ENCODE measurements at places on chromosomes 3 and 15.
A peak's percentile ranks its signal among the peaks of the same experiment; 100 is the strongest.

- DNase-seq, result no peak
Measured at GRCh38 chr15:31069360-31070000, 32.0 kb downstream of the TRPM1 start.

GRCh38 chr3:186152889-186153292 lies 44.0 kb upstream of the ETV5 start:
- DNase-seq, result no peak

GRCh38 chr3:130686833-130687232 lies 59.8 kb downstream of the PIK3R4 start:
- no peak for DNase-seq

GRCh38 chr3:39903253-39903652 lies 93.8 kb downstream of the MYRIP start:
- DNase-seq, result peak; percentile 6

GRCh38 chr15:97168704-97169475 lies 791.6 kb upstream of the ARRDC4 start:
- peak; percentile 32 for DNase-seq

- no peak for DNase-seq
Measured at GRCh38 chr3:52574056-52574965, 37.9 kb downstream of the UQCC5 start.

- no peak for DNase-seq
Measured at GRCh38 chr3:194485468-194485880, 1.3 kb downstream of the ATP13A3 start.

- no peak for DNase-seq
Measured at GRCh38 chr3:176041185-176041584, 1156.1 kb downstream of the TBL1XR1 start.

- no peak for DNase-seq
Measured at GRCh38 chr15:40545457-40545856, 19.4 kb downstream of the CCDC32 start.

DNA sequence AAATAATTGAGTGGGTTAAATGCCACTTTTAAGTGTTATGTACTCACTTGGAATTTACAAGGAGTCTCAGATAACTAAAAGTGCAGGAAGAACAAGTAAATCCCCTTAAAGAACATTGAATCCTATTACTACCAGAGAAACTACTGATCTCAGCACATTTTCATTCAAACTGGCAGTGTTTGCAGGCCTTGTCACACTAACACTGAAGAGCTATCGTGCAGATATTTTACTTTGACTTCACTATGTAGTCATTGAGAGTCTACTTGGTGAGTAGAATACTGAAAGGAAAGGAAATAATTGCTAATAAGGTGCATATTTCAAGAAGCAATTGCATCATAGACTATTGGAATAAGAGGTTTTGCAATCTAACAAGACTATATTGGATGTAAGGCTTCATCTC lies 721.4 kb upstream of the CBLB start:
- DNase-seq, result no peak

DNA sequence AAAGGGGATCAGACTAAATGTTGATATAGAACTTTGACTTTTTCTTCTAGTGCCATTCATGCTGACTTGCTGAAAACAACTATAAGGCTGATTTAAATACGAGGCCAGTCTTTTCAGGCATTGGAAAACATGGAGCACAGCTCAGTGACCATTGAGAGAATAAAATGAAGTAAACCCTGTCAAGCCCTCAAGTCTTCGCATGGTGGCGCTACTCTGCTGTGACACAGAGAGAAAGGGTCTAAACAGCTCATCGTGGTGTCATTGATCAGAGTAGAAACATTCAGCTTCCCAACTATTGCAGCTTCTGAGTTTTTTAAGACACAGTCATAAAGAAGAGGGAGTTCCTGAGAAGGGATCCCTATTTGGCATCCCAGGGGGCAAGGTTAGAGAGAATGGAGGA lies 716.2 kb downstream of the DIPK2A start:
- DNase-seq, result no peak

- no peak for DNase-seq
Measured at GRCh38 chr3:102002056-102002455, 152.7 kb downstream of the NFKBIZ start.

DNA sequence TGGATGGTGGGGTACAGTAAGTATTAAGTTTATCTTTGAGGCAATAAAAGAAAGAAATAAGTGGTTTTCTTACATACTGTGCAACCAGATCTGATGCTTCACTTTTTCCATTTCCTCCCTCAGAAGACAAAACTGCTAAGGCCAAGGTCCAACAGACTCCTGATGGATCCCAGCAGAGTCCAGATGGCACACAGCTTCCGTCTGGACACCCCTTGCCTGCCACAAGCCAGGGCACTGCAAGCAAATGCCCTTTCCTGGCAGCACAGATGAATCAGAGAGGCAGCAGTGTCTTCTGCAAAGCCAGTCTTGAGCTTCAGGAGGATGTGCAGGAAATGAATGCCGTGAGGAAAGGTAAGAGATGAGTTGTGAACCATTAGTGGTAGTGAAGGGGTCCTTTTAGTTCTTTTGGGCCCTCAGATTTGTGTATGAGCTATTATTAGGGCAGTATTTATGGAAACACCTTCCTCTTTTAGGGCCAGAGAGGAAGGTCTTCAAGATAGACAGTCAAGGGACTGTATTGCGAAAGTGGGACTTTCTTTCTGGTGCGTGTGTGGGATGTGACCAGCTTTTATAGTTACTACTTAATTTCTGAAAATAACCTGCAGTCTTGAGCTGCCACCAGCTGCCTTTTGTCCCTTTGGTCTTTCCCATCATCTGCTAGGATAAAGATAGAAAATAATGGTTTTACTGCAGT lies 4.6 kb downstream of the ALAS1 start:
- DNase-seq, result no peak

DNA sequence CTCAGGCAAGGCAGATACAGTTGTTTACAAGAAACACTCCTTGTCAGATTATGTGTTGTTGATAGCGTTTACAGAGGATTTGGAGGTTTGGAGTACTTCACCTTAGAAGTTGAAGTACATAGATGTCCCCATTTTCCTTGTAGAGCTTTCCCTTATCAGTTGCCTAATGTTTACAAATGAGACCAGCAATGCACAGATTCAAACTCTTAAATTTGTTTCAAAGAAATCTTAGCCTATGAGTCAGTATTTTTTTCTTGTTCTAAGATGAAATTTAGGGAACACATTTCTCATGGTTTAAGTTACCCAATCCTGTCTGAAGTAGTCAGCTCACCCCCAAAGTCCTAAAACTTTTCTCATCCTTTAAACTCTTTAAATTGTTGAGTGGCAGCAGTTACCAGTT lies 6.3 kb upstream of the EIF5A2 start:
- DNase-seq, result no peak

- no peak for DNase-seq
Measured at GRCh38 chr3:130971208-130971607, 55.4 kb downstream of the ASTE1 start.

DNA sequence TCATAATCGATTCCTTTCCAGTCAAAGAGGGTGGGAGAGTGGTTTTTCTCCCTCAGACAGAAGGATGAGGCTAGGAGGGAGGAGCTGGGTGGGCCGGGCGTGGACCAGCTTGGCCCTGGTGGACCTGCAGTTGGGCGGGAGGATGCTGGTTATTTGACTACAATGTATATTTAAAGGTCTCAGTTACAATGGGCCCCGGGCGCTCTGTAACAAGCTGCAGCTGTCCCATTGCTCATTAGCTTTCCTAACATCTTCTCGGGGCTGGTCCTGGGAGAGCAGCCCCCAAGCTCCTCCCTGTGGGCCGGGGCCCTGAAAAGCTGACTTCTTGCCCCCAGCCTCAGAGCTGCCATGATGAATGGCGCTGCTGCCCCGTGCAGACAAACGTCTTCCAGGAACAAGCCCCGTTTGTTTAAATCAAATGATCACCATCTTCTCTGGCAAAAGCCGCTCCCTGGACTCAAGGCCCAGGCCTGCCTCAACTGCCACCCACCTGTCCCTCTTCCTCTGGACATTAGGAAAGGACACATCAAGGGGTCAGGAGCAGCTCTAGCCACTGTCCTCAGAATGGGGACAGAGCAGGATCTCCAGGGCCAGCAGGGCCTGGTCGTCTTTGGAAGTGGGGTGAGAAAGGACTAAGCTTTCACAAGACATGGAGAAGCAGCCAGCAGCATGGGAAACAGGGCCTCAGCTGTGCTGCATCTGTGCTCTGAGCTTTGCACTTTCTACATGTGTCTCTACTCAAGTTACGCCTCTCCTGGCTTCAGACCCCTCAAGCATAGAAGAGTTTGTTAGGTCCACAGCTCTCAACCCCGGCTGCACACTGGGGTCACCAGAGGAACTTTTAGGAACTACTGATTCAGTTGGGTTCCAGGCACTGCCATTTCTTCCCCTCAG lies 38.6 kb downstream of the MAGEF1 start:
- DNase-seq, result no peak

- no peak for DNase-seq
Measured at GRCh38 chr3:148999806-149000205, 8.5 kb downstream of the GYG1 start.

- DNase-seq, result no peak
Measured at GRCh38 chr15:98743177-98743576, 94.8 kb downstream of the IGF1R start.

GRCh38 chr15:74425630-74426029 lies 8.1 kb downstream of the SEMA7A start:
- no peak for DNase-seq

DNA sequence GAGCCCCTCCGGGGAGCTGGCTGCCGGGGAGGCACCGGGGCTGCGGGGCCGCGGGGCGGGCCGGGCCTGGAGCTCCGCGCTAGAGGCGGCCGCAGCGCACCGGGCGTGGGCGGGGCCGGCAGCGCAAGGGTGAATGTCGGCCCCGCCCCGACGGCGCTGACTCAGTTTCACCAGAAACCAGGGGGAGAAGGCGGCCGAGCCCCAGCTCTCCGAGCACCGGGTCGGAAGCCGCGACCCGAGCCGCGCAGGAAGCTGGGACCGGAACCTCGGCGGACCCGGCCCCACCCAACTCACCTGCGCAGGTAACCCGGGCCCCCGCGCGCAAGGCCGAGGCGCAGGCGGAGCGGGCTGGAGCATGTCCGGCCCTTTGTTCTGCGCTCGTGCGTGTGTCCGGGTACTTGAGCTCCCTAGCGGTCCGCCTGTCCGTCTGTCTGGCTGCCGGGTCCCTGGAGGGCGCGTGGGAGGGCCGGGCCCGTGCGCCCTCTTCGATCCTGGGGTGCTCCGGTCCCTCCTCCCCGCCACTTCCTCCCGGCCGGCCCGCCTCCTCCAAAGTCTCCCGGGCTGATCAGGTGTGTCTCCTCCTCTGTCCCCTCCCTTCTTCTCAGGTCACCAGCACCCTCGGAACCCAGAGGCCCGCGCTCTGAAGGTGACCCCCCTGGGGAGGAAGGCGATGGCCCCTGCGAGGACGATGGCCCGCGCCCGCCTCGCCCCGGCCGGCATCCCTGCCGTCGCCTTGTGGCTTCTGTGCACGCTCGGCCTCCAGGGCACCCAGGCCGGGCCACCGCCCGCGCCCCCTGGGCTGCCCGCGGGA lies at the start of gene SPINT1:
TSS of gene SPINT1 (plus strand) at position 164 of the 811 bp plus-strand sequence. CDS start at position 671, 507 bp downstream.
- DNase-seq, result peak; percentile 71

- no peak for DNase-seq
Measured at GRCh38 chr3:17431004-17431403, 311.4 kb downstream of the TBC1D5 start.

DNA sequence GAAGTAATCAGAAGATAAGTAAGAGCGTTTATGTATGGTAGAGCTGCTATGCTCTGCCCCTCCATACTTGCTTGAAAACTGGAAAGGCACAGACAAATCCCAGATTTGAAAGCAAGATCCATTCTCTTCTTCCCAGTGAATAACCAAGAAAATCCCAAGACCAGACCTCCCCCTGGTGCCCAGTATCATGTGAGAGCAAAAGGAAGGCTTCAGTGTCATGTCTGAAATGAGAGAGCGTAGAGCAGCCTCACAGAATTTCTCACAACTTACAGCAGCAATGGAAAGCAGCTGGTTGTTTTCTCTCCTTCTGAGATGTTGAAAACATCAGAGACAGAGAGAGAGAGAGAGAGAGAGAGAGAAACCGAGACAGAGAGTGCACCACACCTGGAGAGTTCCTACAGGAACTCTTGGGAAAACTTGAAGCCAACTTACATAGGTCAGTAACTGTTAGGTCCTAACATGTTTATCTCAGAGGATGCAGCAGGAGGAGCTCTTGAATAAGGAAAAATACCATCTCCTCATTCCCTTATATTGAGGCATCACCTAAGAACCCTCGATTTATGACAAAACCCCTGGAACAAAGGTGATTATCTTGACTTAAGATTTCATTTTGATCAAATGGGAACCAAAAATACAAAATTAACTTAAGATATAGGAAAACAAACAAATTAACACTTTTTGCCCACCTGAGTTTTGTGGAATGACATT lies 273.3 kb downstream of the NSUN3 start:
- DNase-seq, result peak; percentile 53

DNA sequence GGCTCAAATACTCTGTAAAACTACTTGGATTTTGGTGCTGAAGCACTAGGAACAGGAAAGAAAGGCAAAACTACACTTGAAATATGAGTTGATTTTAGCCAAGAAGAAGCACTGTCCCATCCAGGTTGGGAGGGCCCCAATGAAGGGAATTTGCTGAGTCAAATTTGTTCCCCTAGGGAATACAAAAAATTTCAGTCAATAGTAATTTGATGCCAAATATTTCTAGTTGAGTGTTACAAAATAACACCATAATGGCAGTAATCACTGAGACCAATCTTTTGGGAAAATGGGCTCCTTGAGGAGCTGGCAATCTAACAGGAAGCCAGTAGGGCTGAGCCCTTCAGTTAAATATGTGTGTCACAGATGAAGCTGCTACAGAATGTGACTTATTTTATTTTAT lies 896.9 kb downstream of the DIPK2A start:
- DNase-seq, result no peak

DNA sequence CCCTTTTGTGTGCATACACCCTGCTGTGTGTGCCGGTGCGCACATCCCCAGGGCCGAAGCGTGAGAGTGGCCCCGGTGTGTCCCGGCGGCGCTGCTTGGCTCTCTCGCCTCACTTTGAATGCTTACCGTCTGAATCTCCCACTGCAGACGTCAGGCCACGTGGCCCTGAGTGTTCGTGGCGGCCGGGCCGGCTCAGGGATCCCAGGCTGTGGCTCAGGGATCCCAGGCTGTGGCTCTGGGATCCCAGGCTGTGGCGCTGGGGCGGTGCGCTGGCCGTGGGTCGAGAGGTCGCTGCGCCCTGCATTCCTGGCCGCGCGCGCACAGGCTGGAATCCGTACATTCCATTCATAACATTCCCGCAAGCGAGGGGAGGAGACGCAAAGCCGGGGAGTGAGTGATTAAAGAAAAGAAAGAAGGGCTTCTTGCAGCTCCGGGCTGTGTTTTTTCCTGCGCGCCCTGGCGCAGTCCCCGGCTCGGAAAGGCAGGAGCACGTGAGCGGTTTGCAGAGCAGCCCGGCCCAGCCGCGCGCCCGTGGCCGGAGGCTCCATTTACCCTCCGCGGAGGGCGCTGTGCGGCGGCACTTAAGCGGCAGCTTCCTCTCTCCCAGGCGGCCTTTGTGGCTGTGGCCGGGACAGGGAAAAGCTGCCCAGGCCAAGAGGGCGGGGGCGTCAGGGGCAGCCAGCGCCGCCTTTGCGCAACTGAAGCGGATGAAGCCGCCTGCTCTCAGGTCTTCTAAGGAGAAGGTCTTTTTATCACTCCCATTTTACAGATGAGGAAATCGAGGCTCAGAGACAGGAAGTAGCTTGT lies 87.0 kb upstream of the ALDH1L1 start:
- DNase-seq, result no peak

Data from NCI-H1417 (cell line).